ENCODE measurements at places on chromosomes 11 and 22.
A peak's percentile ranks its signal among the peaks of the same experiment; 100 is the strongest.

GRCh38 chr11:19820100-19820499 is 107.5 kb downstream of the NAV2 start:
- DNase-seq, result no peak

GRCh38 chr11:71301858-71302533 is 49.6 kb upstream of the SHANK2 start:
- peak; percentile 7 for DNase-seq

DNA sequence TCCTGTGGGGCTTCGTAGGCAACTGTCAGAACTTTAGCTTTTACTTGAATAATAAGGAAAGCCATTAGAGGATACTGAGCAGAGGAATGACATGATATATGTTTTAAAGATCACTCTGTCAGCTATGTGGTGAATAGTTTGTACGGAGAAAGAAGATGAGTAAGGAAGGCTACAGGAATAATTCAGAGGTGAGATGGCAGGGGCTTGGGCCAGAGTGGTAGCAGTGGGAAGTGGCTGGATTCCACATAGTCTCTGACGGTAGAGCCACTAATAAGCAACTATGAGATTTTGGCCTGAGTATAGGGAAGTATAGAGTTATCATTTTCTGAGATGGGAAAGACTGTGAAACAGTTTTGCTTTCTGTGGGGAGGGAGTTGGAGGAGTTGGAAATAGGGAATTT is 93.9 kb upstream of the MTMR2 start:
- DNase-seq, result no peak

DNA sequence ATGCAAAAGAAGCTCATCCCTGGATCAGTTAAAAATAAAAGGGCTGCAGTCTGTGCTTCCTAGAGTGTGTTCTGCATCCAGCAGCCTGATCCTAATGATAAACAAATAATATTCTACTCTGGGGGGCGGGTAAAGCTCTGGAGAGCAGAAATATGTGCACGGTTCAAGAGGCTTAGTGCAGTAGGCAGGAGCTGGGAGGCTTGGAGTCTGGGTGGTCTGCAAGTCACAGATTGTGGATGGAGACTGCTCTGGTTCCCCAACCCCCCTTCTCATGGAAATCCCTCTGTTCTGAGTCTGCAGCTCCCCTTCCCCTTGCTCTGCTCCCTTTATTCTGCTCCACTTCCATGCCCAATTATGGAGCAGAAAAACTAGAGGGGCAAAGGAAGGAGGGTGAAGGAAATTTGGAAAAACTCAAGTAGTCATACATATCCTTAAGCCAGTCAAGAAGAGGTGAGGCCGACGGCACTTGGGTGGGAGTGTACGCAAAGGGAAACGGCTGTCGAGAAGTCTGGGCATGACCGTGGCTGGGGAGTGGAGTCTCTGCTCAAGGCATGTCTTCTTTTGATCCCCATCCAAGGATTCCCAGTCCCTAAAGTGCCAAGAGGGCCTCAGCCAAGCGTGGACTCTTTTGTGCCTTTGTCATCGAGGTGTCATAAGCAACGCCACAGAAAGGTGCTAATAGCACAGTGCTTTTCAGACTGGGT is 16.3 kb upstream of the CLMP start:
- DNase-seq, result no peak

GRCh38 chr11:123775715-123776549 is 21.6 kb upstream of the OR6X1 start:
- DNase-seq, result no peak

DNA sequence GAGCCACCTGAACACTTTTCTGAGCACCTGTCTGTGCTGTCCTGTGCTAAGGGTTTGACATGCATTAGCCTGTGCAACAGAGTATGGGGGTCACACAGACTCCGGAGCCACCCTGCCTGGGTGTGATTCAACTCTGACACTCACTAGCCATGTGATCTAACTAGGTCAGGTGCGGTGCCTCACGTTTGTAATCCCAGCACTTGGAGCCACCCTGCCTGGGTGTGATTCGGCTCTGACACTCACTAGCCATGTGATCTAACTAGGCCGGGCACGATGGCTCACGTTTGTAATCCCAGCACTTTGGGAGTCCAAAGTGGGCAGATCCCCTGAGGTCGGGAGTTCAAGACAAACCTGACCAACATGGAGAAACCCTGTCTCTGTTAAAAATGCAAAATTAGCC is 11.4 kb downstream of the UBE2L6 start:
- DNase-seq, result no peak

GRCh38 chr22:48722661-48723060 is 1105.0 kb downstream of the BRD1 start:
- no peak for DNase-seq

DNA sequence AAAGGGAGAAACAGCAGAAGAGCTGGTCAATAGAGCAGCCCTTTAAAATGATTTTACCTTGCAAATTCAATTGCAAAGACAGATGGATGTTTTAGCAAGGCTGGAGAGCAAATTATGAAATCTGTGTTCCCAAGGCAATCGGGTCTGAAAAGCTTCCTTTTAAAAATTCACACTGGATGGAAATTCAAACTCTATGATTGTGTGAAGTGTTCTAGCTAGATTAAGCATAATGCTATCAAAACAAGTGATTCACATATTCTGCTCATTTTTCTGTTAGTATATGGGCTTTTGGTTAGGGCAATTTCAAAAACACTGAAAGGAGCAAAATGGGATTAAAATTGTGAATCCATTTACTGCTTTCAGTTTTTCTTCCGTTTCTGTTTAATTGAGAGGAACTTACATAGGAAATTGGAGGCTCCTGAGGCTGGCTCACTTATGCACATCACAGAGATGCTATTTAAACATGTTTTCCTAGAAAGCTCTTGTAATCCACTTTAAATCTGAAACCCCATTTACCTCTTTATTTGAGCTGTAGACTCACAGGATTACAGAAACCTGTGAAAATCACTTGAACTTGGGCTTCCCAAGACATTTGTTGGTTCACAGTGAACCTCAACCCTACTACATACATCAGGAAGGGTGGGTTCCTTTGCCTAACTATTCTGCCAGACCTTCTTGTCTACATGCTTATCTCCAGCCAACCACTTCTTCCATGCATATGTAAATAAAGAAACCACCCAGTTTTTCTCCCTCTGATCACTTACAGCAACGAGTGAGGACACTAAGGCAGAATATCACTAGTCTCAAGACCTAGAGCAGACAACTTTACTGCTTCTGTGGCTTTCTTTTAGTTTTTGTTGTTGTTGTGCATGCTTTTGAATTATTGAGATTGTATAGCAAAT is 201.9 kb upstream of the PITPNB start:
- no peak for DNase-seq

DNA sequence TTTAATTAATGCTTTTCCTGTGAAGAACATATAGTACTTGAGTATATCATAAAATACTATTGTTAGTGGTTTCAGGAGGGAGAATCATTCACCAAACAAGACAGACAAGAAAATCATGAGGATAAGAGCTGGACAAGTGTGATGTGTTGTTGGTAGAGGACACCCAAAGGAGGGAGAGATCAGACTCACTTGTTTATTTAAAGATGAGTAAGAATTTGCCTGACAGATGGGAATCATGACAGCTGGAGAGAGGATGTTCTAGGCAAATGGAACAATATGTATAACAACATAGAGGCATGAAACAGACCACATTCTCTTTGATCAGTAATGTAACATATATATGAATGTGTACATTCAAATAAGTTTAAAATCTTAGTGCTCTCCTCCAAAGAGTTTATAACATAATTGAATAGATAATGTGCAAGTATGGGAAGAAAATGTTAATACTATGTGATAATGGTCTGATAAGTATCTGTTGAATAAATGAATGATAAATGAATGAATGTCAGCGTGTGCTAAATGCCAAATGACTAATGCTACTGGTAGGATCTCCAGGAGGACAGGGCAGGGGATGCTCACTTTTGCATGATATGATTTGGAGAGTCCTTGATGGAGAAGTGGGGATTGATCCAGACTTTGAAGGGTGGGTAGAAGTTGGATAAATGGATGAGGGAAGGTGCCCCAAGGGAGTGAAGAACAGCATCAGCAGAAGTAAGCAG is 228.9 kb upstream of the SORL1-AS1 start:
- DNase-seq, result no peak
